ENCODE measurements at places on chromosomes 16 and 17.

DNA sequence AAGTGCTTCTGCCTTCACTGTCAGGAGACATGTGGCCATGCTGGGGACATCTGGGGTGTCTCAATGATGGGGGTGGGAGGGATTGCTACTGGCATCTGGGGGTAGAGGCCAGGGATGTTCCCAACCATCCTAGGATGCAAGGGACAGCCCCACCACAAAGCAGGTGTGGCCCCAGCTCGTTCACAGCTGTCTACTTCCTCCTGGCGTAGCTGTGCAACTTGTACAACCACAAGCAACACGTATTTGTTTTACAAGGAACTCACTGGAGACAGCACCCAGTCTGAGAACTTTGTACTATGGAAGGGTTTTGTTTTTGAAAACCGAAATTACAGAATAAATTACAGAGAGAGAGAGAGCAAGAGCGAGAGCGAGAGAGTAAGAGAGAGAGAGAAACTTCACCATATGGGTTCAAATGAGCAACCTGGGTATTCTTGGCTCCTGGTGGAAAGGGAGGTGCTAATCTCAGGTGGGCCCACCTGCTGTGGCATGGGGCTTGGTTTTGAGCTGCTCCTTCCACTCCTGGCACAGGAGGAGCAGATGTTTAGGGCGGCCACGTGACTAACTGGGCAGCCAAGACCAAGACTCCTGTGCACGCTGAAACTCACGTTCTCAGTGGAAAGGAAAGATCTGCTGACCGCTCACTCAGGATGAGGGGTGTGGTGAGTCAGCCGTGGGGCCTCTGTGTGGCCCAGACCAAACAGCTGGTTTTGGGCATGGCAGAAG is 17.5 kb upstream of the TNFRSF13B start:
- no peak for DNase-seq

DNA sequence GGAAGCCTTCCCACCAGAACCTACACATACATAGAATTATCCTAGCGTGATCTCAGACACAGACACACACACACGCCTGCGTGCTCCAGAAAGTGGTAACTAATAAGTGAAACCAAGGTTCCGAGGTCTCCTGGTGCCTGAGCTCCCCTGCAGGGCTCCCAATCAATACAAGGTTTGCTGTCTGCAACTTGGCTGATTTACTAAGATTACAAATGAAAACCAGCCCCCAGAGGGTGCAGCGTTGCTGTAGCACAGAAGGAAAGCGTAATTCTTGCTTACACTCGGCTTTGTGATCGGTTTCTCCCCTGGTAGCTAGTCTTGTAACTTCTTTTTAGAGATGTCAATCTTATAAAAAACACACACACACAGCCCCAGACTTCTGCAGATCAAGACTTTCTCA is 334.1 kb upstream of the XYLT1 start:
- DNase-seq = no peak

DNA sequence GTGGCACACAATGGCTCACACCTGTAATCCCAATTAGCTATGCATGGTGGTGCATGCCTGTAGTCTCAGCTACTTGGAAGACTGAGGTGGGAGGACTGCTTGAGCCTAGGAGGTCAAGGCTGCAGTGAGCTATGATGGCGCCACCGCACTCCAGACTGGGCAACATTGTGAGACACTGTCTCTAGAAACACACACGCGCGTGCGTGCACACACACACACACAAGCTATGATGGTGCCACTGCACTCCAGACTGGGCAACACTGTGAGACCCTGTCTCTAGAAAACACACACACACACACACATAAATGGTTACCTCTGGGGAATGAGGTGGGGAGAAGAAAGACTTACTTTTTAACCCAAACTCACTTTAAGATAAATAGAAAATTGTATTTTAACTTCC is 16.4 kb downstream of the FBXL20 start:
- DNase-seq = no peak

- no peak for DNase-seq
Measured at GRCh38 chr17:29068818-29069217, 25.9 kb downstream of the PIPOX start.

DNA sequence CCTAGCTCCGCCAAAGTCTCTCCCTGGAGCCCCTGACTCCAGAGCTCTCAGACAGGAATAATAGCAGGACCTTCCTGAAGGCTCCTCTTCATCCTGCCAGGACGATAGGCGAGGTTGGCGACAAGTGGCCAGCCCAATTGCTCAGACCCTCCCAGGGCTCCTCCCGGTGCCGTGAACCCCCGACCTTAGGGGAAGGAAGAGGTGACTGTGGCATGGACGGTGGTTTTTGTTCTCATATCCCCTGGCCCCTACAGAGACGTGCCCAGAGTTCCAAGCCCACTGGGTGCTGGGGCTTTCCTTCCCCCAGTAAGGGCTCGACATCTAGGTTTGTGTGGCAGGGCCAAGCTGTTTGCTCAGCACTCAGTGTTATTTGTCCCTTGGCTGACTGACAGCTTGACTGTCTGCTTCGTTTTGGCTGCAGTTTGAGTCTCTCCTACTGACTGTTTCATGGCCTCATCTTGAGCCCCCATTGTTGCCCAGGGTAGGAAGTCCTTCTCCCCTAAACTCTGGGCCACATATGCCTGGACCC is 4.6 kb upstream of the ADCY7 start:
- DNase-seq = no peak

- no peak for DNase-seq
Measured at GRCh38 chr17:77253611-77254051, 112.9 kb downstream of the SEC14L1 start.

GRCh38 chr16:80369138-80369958 is 171.4 kb upstream of the DYNLRB2 start:
- DNase-seq = no peak

DNA sequence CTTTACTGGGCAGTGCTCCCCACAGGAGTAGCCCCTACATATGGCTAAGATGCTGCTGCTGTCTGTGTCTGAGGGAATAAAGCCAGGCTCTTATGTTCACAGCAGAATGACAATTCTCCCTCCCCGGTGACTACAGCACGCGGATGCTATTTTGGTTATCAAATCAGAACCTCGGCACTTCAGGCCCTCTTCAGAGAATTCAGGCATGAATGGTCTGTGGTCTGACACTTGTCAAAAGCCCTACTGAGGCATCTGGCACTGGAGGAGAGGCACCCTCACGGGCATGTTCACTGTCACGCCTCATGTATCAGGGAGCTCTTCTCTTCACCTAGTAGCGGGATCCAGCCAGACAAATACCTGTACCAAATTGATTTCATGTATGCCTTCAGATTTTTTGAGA is 30.4 kb downstream of the KIAA0513 start:
- no peak for DNase-seq

- no peak for DNase-seq
Measured at GRCh38 chr16:75248142-75248535, 3.3 kb downstream of the BCAR1 start.

DNA sequence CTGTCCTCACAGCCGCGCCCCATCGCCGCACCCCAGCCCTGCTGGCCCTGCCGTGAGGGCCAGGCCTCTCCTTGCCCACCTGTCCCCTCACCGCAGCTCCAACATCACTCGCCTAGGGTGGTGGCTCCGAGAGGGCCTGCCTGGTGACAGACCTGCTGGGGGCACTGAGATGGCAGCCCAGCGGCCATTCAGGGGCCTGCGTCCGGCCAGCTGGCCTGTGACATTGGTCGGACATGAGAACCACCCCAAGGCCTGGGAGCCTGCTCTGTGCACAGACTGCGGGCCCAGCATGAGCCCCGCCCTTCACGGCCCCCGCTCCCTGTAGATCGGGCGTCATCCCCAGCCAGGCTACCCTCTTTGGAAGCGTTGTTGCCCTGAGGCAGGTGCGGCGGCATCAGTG is 11.8 kb downstream of the NME3 start:
- DNase-seq = no peak

DNA sequence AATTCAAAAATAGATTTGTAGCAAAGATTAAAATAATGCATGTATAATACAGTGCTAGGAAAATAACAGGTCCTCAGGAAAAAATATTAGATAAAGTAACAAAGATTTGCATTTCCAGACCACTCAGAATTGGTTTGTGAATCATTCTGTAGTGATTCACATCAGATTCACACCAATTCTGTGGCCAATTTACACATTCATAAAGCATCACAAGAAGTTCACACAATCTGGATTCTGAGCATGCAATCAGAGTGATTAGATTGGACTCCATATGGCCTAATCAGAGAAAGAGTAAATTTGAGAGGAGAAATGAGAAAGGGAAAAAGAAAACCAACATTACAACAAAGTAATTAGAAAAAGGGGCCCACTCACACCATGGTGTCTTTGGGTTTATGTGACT is 36.0 kb upstream of the SLC47A1 start:
- DNase-seq = no peak

GRCh38 chr16:53704445-53704813 is 473 bp downstream of the FTO start:
- DNase-seq = no peak

GRCh38 chr17:28071891-28072606 is 29.6 kb downstream of the NLK start:
- DNase-seq = no peak

- DNase-seq = no peak
Measured at GRCh38 chr17:14311981-14312380, 11.1 kb downstream of the HS3ST3B1 start.

GRCh38 chr17:11383157-11383556 is 142.1 kb downstream of the SHISA6 start:
- DNase-seq = no peak

GRCh38 chr16:77211880-77212740 is 12.9 kb downstream of the SYCE1L start:
- peak; percentile 61 for DNase-seq

DNA sequence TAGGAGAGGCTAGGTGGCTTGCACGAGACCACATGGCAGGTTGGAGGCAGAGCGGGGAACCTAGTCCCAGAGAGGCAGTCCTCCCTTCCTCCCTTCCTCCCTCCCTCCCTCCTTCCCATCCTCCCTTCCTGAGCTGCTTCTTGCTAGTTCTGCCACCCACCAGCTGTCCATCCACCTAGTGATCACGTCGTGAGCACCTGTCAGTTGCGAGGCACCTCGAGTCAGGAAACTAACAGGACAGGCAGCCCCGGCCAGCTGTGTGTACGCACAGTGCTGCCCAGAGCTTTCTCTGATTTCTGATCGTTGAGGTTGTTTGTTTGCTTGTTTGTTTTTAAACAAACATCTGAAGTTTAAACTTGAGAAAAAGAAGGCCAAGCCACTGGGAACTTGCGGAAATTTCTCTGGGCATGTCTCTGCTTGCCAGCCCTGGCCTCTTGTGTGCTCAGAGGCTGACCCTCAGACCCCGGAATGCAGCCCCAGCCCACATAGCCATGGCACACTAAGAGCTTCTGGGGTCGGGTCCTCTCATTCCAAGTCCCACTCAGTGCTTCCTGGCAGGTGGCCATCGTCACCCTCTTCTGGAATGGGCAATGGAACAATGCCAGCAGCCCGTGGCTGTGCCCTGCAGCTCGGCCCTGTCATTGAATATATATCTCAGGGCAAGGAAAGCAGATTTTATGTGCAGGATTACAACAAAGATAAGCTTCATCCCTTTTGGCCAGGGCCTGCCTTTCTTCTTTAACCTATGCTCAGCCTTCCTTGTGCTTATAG is 174.0 kb downstream of the KATNIP start:
- DNase-seq = no peak

- no peak for DNase-seq
Measured at GRCh38 chr16:819336-820043, 19.0 kb upstream of the GNG13 start.

GRCh38 chr16:54204756-54205155 is 81.8 kb downstream of the IRX3 start:
- no peak for DNase-seq

DNA sequence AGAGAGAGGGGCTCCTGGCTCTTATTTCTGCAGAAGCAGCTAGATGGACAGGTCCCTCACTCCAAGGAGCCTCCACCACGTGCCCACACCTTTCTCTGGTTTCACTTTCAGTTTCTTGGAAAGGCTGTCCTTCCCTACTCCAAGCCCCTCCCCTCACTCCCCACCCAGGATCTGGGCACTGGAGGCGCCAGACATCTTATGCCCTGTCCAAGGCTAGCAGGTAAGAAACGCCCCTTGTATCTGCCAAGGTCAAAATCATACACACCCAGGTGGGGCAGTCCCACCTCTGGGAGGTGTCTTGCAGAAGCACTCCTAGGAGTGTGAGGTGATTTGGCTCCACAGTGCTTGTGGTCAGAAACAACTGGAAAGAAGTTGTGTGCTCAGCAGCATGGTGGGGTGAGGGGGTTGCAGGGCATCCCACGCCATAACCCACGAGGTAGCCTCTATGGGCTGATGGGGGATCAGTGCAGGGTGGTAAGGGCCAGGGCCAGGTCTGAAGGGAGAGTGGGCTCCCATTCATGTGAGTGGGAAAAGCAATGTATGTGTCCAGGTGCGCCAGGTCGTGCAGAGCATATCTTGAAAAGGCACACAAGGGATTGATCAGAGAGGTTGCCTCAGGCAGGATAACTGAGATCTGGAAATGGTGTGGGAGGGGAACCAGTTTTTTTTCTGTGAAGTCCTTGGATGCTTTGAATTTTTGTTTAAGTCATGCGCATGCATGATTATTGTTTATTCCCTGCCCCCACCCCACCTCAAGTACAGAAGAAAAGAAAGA is 31.8 kb upstream of the PRM1 start:
- no peak for DNase-seq

GRCh38 chr17:44932096-44932786 is 15.3 kb downstream of the KIF18B start:
- no peak for DNase-seq

- no peak for DNase-seq
Measured at GRCh38 chr17:67335245-67335835, 31.0 kb downstream of the PSMD12 start.

DNA sequence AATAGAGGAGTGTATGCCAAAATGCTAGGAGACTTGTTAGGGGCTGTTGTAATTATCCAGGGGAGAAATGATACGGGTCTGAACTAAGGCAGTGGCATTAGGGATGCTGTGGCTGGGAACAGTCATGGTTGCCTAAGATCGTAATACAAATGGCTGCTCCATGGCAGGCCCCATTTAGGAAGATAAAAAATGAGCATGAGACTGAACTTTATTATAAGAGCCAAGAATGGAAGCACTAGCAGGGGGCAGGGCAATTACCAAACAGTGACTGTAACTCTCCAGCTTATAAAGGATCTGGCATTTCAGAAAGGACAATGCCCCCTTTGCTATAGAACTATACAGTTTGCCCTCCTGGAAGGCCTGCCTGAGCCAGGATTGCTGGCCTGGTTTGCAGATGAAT is 503.3 kb upstream of the CDH5 start:
- no peak for DNase-seq

DNA sequence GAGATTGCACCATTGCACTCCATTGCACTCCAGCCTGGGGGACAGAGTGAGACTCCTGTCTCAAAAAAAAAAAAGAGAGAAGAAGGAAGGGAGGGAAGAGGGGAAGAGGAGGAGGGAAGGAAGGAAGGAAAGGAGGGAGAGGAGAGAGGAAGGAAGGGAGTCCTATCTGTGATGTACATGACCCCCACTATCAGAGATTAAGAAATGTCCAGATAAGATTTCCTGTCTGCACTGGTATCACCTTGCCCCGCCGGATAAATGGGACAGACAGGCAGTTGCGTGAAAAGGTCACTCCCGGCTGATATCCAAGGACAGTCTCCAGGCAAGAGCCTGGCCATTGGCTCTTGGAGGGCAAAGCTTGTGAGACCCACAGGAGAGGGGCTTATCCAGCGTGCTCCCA is 5.2 kb upstream of the ZFPM1 start:
- no peak for DNase-seq
